Stimulated activated CD4-positive, alpha-beta T cell treated with anti-CD3 and anti-CD28 coated beads, Interleukin-12 subunit alpha, Interleukin-12 subunit beta, amount 100 ng/mL, for 24 hours (primary cell): ENCODE measurements at places on chromosomes 12 and 14.

- no peak for DNase-seq
These were observed 201.6 kb downstream of the RAD51B start for GRCh38 chr14:68020999-68021663.

- DNase-seq: no peak
These were observed 236.4 kb downstream of the PCNX1 start for GRCh38 chr14:71143381-71144290.

- no peak for DNase-seq
These were observed 164.6 kb downstream of the TMEM117 start for GRCh38 chr12:44000309-44000952.

GRCh38 chr12:92604786-92605185 is 98.0 kb upstream of the PLEKHG7 start:
- DNase-seq: no peak

- no peak for DNase-seq
These were observed 374.4 kb downstream of the ZFP36L1 start for GRCh38 chr14:68418174-68419118.
